CD4-positive, alpha-beta T cell treated with Interleukin-17A for 1 hour (primary cell): ENCODE measurements at places on chromosomes 2 and 18.

- DNase-seq: no peak
Measured at GRCh38 chr2:134119117-134119712, 134.7 kb upstream of the MGAT5 start.

DNA sequence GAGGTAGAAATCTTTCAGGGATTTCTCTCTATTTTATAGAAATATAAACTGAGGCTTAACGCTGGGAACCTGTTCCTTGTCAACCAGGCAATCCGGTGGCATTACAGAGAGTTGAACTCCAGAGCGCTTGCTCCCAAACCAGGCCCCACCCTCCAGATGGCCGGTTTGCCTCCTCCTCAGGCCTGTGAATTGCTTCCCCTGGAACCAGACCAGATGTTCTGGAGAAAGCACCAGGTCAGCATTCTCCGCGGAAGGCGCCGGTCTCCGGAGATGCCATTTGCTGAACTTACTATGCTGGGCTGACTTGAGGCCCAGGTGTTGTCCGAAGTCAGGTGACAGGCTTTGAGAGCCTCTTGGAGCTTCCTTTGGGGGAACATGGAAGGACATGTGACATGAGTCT is 17.2 kb downstream of the TNP1 start:
- no peak for DNase-seq

DNA sequence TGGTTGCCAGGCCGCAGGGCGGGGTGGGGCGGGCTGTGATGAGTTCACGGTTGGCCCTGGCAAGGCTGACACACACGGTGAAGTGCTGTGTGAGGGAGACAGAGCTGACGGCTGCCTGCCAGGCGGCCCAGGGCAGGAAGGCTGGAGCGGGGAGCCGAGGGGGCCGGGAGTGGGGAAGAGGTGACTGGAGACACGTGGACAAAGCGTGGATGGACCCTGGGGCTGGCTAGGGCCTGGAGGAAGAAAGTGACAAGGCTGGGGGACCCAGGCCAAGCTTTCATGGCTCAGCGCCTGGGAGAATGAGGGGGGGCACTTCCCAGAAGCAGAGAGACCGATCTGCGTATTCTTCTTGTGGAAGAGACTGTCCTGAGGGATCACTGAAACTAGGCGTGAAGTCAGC is 123.2 kb downstream of the DYSF start:
- DNase-seq: no peak

DNA sequence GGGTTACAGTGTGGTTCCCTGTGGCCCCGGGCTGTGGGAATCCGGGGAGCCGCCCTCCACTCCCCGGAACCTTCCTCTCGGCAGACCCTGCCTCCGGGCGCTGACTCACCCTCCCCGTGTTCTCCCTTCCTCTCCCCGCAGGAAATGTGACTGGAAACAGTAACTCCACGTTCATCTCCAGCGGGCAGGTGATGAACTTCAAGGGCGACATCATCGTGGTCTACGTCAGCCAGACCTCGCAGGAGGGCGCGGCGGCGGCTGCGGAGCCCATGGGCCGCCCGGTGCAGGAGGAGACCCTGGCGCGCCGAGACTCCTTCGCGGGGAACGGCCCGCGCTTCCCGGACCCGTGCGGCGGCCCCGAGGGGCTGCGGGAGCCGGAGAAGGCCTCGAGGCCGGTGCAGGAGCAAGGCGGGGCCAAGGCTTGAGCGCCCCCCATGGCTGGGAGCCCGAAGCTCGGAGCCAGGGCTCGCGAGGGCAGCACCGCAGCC is 59.5 kb downstream of the TNFRSF11A start:
- no peak for DNase-seq

- DNase-seq: no peak
Measured at GRCh38 chr2:109403841-109404201, 209.9 kb downstream of the SEPTIN10 start.
